ENCODE measurements at places on chromosomes 2 and 18.

GRCh38 chr18:78213361-78213994, 766.1 kb upstream of the SALL3 start:
- DNase-seq = no peak

- DNase-seq = no peak
Observed at GRCh38 chr2:21891191-21891590, 767.4 kb downstream of the TDRD15 start.

DNA sequence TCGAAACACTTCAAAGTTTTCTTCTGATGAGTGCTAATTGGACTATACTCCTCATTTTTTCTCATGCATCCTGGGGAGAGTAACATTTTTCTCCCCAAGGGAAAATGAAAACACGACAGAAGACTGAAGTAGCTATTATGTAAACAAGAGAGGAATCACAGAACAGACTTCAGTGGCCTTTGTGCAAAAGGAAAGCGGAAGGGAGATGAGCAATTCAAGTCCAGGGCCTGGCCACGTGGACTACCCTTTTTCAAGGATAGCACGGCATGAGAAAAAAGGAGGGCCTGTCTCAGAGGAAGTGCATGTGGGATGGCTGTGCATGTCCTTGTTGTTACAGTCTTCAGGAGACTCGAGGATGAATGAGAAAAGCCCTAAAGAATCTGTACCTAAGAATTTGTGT, 43.8 kb upstream of the KCNE4 start:
- DNase-seq = no peak

GRCh38 chr2:150688016-150688415, 200.5 kb upstream of the RND3 start:
- no peak for DNase-seq

DNA sequence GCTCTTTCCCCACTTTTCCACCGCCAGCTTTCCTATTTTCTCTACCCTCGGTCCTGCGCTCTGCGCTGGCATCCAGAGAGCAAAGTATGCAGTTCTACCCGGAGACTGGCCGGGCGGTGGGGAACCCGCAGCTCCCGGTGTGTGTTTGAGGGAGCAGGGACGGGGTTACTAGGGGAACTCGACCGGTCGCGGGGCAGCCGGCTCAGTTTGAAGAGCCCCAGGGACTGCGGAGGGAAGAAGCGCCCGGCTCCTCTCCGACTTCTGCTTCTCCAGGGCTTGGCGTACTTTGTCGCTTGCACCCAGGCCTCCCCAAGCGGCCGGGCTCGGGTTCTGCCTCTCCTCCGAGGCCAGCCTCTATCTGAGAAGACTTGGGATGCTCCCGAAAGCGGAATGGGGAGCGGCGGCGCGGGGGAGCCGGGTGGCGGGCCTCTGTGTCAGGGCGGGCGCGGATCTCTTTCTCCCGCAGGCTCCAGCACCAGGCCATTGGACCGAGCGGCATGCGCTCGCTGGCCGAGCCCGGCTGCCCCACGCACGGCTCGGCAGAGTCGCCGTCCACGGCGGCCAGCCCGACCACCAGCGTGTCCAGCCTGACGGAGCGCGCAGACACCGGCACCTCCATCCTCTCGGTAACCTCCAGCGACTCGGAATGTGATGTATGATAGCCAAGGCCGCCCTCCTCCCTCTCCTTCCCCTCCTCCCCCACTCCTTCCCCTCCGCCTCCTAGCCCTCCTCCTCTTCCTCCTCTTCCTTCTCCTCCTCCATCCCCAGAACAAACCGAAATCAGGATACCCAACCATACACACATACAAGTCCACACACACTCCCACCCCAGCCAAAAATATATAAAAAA, 2.8 kb downstream of the SIX3 start:
- DNase-seq = no peak

DNA sequence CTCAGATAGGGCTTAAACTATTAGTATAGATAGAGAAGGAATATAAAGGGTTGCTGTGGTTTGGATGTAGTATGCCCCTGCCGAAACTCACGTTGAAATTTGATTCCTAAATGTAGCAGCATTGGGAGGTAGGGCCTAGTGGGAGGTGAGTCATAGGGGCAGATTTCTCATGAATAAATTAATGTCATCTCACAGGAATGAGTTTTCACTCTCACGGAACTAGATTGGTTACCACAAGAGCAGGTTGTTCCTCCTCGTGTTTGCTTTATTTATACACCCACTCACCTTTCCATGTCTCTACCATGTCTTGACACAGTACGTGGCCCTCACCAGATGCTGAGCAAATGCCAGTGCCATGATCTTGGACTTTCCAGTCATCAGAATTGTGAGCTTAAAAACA, 218.2 kb downstream of the RBM43 start:
- DNase-seq = no peak

- DNase-seq = no peak
Observed at GRCh38 chr2:121955426-121955825, 200.0 kb downstream of the TSN start.

DNA sequence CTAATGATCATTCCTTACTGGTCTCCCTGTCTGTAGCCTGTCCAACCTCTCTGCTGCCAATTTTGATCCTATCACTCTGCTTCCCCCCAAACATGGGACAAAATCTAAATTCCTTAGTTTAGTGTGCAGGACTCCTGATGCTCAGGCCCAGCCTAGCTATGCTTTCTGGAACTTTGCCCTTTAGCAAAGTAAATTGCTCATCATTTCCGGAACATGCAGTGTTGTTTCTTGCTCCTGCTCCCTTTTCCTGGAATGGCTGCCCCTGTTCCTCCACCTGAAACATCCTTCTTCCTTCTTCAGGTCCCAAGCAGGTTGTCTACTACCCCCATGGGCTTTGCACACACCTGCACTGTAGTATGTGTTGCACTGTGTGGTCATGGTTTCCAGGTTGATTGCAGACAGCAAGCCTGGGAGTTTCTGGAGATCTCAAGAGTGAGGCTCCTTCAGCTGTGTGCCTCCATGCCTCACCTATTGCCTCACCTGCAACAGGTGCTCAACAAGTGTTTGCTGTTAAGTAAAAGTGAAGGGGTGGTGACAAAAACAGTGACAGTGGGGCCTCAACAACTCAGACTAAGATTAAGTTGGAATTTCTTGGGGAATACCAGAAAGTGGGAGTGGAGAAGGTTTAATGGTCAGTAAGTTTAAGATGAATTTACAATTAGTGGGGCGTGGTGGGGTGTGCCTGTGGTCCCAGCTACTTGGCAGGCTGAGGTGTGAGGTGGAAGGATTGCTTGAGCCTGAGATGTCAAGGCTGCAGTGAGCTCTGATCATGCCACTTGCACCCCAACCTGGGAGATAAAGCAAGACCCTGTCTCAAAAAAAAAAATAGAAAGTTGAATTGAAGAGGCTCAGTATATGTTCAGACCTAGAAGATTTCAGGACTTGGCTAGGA, 120.0 kb downstream of the DNAH6 start:
- no peak for DNase-seq

DNA sequence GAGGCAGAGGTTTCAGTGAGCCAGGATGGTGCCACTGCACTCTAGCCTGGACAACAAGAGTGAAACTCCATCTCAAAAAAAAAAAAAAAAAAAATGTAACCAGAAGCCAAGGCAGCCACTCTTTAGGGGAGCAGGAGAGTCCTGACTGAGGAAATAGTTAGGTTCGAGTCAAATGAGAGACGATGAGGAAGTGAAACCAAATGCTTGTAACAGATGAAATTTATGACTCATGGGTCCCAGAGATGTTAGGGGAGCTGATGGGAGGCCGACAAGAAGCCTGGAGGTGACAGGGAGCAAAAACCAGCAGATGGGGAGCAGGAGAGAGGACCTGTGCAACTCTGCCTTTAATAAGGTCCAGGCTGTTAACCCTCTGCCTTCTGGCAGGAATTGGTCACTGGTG, 756.1 kb upstream of the DDX18 start:
- DNase-seq = no peak

- no peak for DNase-seq
Observed at GRCh38 chr2:175366815-175367214, 185.3 kb upstream of the ATP5MC3 start.

DNA sequence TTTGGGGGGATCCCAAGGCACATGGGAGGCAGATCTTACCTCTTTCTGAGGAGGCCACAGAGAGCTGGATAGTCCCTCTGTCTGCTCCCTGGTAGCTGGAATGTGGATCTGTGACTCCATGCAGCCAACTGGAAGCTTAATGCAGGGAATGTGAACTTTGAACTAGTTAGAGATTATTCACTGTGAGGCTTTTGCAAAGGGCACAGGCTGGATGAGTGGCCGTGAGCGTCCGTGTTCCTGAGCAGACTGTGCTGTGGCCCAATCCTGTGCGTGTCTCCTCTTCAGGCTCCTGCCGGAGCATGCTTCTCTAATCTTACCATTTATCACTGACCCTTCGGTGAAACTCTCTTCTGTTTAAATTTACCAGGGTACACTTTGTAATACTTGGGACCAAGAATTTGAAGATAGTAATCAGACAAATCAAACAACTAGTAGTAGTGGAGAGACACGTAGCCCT, 187.6 kb downstream of the PTPRM start:
- DNase-seq = no peak

GRCh38 chr2:166057370-166058164, 70.3 kb downstream of the SCN1A start:
- no peak for DNase-seq

DNA sequence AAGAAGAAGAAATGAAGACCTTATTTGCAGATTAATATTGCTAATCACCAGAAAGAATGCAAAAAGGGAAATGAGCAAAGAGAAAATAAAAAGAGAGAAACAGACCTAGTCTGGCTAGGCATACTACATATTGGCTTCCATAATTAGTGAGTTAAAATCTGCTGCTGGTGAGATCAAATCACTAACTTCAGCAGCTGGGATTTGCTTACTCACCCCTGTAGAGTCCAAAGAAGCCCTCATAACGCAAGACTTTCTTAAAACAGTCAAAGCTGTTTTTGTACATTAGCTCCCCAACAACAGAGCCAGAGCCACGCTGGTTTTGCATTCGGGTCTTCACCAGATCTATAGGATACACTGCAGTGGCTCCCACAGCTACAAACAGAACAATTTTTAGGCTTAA, 80.9 kb downstream of the SLC25A12 start:
- DNase-seq = no peak

DNA sequence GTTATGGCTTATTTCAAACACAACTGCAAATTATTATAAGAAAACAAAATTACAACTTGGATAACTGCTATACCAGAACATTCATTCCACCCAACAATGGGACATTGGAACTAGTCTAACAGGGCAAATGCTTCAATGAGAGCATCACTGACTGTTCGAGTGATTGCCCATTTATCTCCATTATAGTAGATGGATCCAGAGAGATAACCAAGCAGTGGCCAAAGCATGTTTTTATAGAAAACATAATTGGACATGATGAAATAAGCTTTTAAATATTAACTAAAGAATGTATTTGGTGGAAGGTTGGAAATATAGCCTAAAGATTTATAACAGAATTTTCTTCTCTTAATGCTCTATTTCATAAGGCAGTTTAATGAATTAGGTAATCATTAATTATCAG, 634.8 kb downstream of the NUP35 start:
- DNase-seq = no peak

DNA sequence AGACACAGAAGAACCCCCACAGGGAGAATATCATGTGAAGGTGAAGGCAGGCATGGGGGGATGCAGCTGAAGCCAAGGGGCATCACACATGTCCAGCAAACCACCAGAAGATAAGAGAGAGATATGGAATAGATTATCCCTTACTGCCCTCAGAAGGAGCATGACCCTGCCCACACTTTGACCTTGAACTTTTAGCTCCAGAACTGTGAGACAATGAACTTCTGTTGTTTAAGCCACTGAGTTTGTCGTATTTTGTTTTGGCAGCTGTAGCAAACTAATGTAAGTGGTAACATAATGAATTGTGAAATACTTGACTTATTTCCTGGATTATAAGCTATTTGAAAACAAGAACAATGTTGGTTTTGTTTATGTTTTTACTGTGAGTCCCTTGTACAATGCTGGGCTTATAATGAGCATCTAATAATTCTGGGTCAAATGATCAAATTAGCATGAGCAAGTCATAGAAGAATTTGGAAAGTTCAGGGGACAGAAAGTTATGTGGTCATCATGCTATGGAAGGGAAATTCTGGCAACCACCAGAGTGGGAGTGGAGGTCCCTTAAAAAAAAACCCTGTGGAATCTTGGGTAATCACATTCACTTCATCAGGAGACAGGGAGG, 541.0 kb upstream of the KLHL29 start:
- no peak for DNase-seq

DNA sequence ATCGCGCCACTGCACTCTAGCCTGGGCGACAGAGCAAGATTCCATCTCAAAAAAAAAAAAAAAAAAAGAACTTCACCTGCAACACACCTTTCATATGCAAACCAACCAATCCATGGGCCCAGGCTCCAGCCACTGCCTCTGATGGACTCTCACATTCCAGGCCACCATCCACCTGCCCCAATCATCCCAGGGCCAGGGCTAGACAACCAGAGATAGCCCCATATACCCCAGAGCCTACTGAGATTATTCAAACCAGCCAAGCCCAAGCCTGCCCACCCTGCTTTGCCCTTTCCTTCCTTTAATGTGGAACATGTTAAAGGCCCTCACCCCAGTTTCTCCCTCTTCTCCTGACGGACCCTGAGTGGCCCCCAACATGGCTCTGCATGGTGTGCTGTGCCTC, 57.0 kb downstream of the MRPL35 start:
- DNase-seq = no peak

GRCh38 chr2:236862961-236863728, 222.5 kb upstream of the COPS8 start:
- DNase-seq = no peak

DNA sequence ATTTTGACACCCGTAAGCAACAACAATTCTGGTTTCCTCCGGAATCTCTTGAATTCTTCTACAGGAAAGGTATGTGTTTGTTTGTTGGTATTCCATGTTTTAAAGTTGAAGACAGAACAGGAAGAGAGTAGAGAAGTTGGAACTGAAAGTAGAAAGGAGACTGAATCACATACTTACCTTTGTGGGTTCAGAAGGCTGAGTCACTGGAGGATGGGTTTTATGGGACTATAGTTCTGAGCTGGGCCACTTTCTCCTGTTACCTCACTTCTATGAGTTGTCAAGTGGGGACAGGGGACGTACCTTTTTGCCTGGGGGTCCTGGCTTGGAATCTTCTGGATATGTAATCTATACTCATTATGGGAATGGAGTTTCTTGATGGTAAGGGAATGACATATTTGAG, 40.9 kb downstream of the KDM3A start:
- no peak for DNase-seq

- no peak for DNase-seq
Observed at GRCh38 chr2:174074831-174075230, 109.7 kb upstream of the SP3 start.

GRCh38 chr2:134307334-134307733, 53.5 kb downstream of the MGAT5 start:
- DNase-seq = no peak

GRCh38 chr2:39603436-39603835, 62.3 kb upstream of the TMEM178A start:
- DNase-seq = no peak

DNA sequence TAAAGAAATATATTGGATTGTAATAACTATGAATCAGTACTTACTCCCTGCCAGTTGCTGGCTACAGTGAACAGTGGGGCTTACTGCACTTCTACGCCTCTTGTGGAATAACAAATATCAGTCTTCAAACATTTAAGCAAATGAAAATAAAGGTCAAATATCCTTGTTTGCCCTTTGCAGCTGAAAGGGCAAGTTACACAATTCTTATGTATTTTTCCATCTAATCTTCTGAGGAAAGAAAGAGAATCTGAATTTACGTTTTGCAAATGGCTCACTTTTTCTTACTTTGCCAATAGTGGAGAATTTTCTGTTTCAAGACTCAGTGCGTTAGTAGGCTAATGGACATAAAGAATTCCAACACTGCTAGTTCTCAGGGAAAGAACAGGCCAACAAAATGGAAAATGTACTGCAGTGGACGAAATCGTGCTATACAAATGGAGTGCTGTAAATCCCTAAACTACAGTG, 157.2 kb upstream of the TMEM200C start:
- no peak for DNase-seq
